ENCODE measurements at places on chromosomes 6 and 20. TPM values are rescaled to one million over a fixed set of nuclear protein-coding genes. Genes with fewer than 3 reads are reported as not detected.

DNA sequence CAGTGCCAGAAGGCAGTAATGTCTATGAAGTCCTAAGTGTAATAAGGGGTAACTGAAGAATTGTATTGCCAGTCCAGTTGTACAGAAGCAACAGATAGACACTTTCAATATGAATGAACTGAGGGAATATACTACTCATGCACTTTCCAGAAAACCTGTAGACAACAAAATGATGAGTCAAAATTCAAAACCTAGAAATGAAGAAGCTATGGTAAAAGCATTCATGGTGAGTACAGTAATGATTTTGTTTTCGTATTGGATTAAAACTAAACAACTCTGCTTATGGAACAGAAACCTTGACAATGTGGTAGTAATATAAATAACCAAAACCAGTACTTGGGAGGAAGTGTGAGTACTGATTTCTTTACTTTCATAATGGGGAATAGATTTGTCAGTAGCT is 35.0 kb downstream of the ARMC2 start:
- no peaks in the 10 kb centered on the region for H3K4me1 ChIP-seq
- H3K4me3 ChIP-seq = no peak overlapping the region
- H3K27ac ChIP-seq = no peak overlapping the region
- no peaks in the 10 kb centered on the region for H3K27me3 ChIP-seq
- DNase-seq = no peak

DNA sequence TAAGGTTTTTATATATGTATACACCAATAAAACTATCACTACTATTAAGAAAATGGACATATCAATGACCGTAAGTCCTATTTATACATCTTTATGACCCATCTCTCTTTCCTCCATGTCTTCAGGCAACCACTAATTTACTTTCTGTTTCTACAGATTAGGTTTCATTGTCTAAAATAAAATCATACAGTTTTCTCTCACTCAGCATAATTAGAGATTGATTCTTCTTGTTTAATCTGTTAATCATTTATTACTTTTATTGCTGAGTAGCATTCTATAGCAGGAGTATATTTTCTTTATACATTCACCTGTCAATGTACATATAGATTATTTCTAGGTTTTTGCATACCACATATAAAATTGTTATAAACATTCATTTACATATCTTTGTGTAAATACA is 388.0 kb downstream of the RFPL4B start:
- H3K4me3 ChIP-seq = no peak overlapping the region
- no peak overlapping the region for H3K27ac ChIP-seq
- H3K36me3 ChIP-seq = no peaks in the 10 kb centered on the region
- no peaks in the 10 kb centered on the region for H3K27me3 ChIP-seq

- no peaks in the 10 kb centered on the region for H3K27me3 ChIP-seq
- H3K36me3 ChIP-seq = no peaks in the 10 kb centered on the region
- peaks cover 8% of the 10 kb centered on the region for H3K4me1 ChIP-seq
Observed at GRCh38 chr6:16674801-16675392, 86.4 kb downstream of the ATXN1 start.

GRCh38 chr6:159615918-159616317 is 77.1 kb downstream of the SOD2 start:
- H3K4me1 ChIP-seq = no peaks in the 10 kb centered on the region
- DNase-seq = no peak
- no peak overlapping the region for H3K27ac ChIP-seq
- no peaks in the 10 kb centered on the region for H3K36me3 ChIP-seq
- no peaks in the 10 kb centered on the region for H3K27me3 ChIP-seq

DNA sequence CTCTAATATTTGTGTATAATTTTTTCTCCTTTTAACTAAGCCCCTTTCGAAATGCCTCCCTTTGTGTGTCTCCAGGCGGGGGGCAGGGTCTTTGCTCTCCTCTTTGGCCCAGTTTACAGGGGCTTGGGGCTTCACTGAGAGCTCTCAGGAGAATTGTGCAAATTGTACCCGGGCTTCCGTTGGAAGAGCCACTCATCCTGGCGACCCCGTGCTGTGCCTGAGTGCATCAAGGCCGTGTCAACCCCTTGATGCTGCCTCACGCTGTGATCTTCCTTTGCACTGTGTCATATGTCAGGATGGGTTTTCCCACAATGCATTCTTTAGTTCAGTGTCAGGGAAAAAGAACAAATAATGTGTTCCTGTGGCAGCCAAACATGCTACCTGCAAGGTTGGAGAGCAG is 118.0 kb upstream of the POU3F2 start:
- H3K27ac ChIP-seq = no peak overlapping the region
- H3K36me3 ChIP-seq = no peaks in the 10 kb centered on the region
- DNase-seq = no peak
- H3K27me3 ChIP-seq = no peaks in the 10 kb centered on the region

The OR2H1 gene
- total RNA-seq = not detected

The EYA2 gene
- total RNA-seq = not detected

GRCh38 chr6:151627689-151628444 is 134.1 kb downstream of the CCDC170 start:
- H3K27me3 ChIP-seq = no peaks in the 10 kb centered on the region
- H3K36me3 ChIP-seq = no peaks in the 10 kb centered on the region
- no peak overlapping the region for H3K4me3 ChIP-seq
- H3K27ac ChIP-seq = no peak overlapping the region
- no peak for DNase-seq
- no peaks in the 10 kb centered on the region for H3K4me1 ChIP-seq

- H3K27ac ChIP-seq = no peak overlapping the region
- no peaks in the 10 kb centered on the region for H3K27me3 ChIP-seq
Observed at GRCh38 chr6:73747289-73747688, 51.3 kb downstream of the CD109 start.

- H3K27me3 ChIP-seq = no peaks in the 10 kb centered on the region
- no peaks in the 10 kb centered on the region for H3K4me1 ChIP-seq
- H3K36me3 ChIP-seq = no peaks in the 10 kb centered on the region
- DNase-seq = no peak
- no peak overlapping the region for H3K4me3 ChIP-seq
Observed at GRCh38 chr6:100116411-100117194, 122.6 kb upstream of the MCHR2 start.

GRCh38 chr6:25635886-25636317 is 16.1 kb upstream of the SCGN start:
- no peak overlapping the region for H3K27ac ChIP-seq
- H3K4me1 ChIP-seq = no peaks in the 10 kb centered on the region
- no peak overlapping the region for H3K4me3 ChIP-seq
- DNase-seq = no peak
- no peaks in the 10 kb centered on the region for H3K36me3 ChIP-seq

- no peak for DNase-seq
- no peaks in the 10 kb centered on the region for H3K36me3 ChIP-seq
- no peaks in the 10 kb centered on the region for H3K4me1 ChIP-seq
- no peak overlapping the region for H3K4me3 ChIP-seq
- H3K27me3 ChIP-seq = no peaks in the 10 kb centered on the region
Observed at GRCh38 chr20:7232796-7233195, 465.3 kb downstream of the BMP2 start.

DNA sequence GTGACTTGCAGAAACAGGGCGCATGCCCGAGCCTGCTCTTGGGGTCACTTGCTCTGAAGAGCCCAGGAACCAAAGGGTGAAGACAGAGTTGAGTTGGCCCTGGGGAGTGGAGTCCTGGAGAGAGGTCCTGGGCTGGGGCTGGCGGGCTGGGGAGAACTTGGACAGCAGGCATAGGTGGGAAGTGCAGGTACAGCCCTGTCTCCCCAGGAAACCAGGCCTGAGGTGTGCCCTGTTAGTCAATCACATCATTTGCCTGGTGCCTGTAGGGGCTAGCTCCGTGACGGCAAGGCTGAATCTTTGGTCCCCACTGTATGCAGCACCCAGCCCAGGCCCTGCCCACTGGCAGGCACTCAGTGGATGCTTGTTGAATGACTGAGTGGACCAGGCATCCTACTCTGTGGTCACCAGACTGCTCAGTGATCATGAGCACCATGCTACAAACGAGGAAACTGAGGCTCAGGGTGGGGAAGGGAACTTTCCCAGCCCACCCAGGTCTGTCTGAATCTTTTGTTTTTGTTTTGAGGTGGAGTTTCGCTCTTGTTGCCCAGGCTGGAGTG is 15.6 kb upstream of the NOL4L start:
- no peaks in the 10 kb centered on the region for H3K4me1 ChIP-seq
- no peak overlapping the region for H3K27ac ChIP-seq
- no peaks in the 10 kb centered on the region for H3K36me3 ChIP-seq
- DNase-seq = no peak
- no peaks in the 10 kb centered on the region for H3K27me3 ChIP-seq

GRCh38 chr6:104969785-104970581 is 13.1 kb downstream of the LIN28B start:
- H3K36me3 ChIP-seq = no peaks in the 10 kb centered on the region
- no peaks in the 10 kb centered on the region for H3K4me1 ChIP-seq
- no peak for DNase-seq
- peak overlapping the region; percentile 11 for H3K27ac ChIP-seq
- H3K4me3 ChIP-seq = no peak overlapping the region

- no peaks in the 10 kb centered on the region for H3K4me1 ChIP-seq
- DNase-seq = no peak
- no peak overlapping the region for H3K27ac ChIP-seq
- no peak overlapping the region for H3K4me3 ChIP-seq
- no peaks in the 10 kb centered on the region for H3K36me3 ChIP-seq
Observed at GRCh38 chr6:133621751-133622150, 267.2 kb upstream of the TCF21 start.

DNA sequence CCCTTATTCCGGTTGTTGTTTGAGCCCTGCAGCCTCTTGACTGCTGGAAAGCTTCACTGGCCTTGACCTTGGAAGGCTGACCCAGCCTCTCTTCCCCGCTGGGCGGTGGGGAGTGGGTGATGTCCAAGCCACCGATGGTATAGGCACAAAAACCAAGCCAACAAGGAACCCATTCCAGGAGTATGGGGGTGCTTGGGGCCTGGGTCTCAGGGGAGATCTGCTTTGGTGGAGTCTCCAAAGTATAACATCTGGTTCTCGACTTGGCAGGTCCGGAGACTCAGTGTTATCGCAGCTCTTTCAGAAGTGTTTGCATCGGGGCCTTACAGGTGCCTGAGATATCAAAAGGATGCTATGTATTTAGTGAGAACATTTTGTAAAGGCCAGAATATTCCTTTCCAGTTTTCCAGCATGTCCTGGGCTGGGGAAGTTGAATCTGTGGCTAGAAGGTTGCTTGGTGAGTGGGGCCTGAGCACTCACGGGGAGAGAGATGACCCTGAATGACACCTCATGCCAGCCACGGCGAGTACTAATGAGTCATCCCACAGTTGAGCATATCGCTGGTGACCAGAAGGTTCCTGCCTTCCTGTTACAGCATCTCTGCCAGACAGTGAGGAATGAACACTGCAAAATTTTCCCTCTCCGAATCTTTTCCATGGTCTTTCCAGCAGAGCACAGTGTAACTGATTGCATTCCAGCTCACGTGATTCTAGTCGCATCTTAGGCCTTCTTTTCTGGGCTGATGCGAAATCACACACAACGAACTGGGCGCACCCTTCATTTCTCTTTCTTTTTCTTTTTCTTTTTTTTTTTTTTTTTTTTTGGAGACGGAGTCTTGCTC is 133.9 kb downstream of the ZDHHC14 start:
- no peaks in the 10 kb centered on the region for H3K36me3 ChIP-seq
- no peaks in the 10 kb centered on the region for H3K27me3 ChIP-seq
- DNase-seq = no peak
- peaks cover 4% of the 10 kb centered on the region for H3K4me1 ChIP-seq
- peak overlapping the region; percentile 78 for H3K27ac ChIP-seq

DNA sequence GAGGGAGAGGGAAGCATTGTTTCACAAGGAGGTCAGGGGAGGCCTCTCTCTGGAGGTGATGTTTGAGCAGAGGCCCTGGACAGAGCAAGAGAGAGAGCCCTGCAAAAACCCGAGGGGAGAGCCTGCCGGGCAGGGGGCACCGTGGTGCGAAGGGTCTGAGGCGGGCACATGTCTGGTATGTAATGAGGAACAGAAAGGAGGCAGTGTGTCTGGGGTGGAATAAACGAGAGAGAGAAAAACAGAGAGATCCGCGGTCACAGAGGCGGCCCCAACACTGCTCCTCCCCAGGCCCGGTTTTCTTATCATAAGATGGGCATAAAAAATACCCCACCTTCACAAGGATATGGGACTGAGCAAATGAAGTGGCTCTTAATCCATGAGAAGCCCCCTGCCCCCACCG is 119.2 kb downstream of the PREX1 start:
- H3K27me3 ChIP-seq = no peaks in the 10 kb centered on the region
- no peaks in the 10 kb centered on the region for H3K36me3 ChIP-seq
- H3K4me1 ChIP-seq = peaks cover 13% of the 10 kb centered on the region
- no peak overlapping the region for H3K4me3 ChIP-seq

DNA sequence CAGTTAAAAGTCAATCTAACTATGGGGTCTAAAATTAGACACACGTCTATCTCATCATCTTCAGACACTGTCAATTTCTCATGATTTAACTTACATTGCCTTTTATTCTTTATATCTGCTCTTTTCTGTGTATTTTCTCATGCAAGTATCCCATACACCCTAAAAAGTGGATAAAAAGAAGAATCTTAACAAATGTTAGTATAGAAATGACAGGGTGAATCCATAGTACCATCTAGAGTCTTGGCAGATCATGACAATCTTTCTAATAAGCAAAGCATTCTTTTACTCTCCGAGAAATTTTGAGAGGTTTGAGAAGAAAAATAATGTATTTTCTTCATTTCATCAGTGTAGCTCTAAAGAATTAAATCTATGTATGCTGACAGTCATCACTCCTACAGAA is 382.7 kb downstream of the C6orf118 start:
- no peaks in the 10 kb centered on the region for H3K27me3 ChIP-seq
- H3K4me3 ChIP-seq = no peak overlapping the region
- H3K36me3 ChIP-seq = no peaks in the 10 kb centered on the region
- no peak overlapping the region for H3K27ac ChIP-seq

DNA sequence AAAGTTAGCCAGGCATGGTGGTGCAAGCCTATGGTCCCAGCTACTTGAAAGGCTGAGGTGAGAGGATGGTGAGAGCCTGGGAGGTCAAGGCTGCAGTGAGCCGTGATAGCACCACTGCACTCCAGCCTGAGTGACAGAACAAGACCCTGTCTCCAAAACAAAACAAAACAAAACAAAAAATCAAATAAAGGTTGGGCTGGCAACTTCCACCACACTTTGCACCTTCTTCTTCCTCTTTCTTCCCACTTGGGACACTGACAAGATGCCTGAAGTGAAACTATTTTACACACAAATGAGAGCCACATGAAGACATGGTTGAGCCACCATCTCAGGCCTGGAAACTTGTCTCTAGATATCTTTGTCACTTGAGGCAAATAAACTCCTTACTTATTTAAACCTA is 53.8 kb upstream of the CCDC28A start:
- H3K27ac ChIP-seq = no peak overlapping the region
- no peaks in the 10 kb centered on the region for H3K4me1 ChIP-seq
- no peaks in the 10 kb centered on the region for H3K36me3 ChIP-seq
- DNase-seq = no peak
- no peak overlapping the region for H3K4me3 ChIP-seq
- no peaks in the 10 kb centered on the region for H3K27me3 ChIP-seq

- H3K4me1 ChIP-seq = no peaks in the 10 kb centered on the region
- no peak for DNase-seq
- H3K27me3 ChIP-seq = peaks cover 7% of the 10 kb centered on the region
Observed at GRCh38 chr6:12203001-12203400, 87.2 kb upstream of the EDN1 start.

- H3K36me3 ChIP-seq = no peaks in the 10 kb centered on the region
- no peak overlapping the region for H3K4me3 ChIP-seq
- H3K27me3 ChIP-seq = no peaks in the 10 kb centered on the region
- no peaks in the 10 kb centered on the region for H3K4me1 ChIP-seq
- no peak overlapping the region for H3K27ac ChIP-seq
- no peak for DNase-seq
Observed at GRCh38 chr20:46673394-46674252, 15.6 kb downstream of the TP53RK start.

The TMEM244 gene
- 0.44 TPM for total RNA-seq
